ENCODE measurements at places on chromosomes 7 and 10. TPM values are rescaled to one million over a fixed set of nuclear protein-coding genes. Genes with fewer than 3 reads are reported as not detected.

HABP2 gene
- not detected for total RNA-seq

PRKG1 gene
- total RNA-seq = 7.6 TPM

SPDYE11 gene
- not detected for total RNA-seq

ZPBP gene
- not detected for total RNA-seq
